ENCODE measurements at places on chromosomes 13 and 19.

DNA sequence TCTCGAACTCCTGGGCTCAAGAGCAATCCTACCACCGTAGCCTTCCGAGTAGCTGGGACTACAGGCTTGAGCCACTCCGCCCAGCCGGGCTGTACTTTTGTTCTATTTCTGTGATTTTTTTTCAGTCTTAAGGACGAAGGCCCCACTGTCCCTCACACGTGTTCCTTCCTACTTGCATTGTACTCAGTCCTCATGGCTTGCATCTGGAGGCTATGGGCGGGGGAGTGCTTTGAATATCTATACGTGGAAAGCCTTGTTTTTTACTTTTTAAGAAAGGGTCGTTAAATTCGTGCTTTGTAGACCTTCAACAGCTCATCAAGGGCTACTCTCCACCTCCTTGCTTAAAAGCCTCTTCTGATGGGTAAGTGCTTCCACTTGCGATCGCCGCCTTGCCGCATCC lies 36.8 kb downstream of the NLRP12 start:
- no peak for DNase-seq

DNA sequence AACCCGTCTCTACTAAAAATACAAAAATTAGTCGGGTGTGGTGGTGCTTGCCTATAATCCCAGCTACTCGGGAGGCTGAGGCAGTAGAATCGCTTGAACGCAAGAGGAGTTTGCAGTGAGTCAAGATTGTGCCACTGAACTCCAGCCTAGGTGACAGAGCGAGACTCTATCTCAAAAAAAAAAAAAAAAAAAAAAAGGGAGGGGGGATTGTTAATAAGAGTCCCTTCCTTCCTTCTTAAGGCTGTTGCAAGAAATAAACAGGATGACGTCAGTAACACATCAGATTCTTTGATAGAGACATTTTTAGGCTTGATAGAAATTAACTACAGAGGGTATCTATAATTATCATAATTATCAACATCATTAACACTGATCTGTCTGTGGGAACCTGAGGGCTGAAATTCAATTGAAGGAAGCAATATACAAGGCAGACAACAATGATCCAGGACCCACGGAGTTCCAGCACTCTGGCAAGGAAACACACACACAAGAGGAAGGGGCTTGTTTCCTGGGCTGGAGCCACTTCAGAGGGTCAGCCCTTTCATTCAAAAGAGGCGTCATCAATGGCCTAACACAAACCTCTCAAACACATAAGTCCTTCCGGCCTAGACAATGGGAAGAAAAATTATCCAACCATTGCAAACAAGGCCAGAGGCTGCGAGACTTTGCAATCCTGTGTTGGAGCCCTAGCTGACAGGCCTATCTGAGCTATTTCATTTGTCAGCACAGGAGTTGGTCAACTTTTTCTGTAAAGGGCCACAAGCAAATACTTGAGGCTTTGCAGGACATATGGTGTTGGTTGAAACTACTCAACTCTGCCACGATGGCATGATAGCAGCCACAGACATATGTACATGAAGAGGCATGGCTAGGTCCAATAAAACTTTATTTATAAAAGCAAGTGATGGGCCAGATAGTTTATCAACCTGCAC lies 105.2 kb downstream of the INSR start:
- no peak for DNase-seq

DNA sequence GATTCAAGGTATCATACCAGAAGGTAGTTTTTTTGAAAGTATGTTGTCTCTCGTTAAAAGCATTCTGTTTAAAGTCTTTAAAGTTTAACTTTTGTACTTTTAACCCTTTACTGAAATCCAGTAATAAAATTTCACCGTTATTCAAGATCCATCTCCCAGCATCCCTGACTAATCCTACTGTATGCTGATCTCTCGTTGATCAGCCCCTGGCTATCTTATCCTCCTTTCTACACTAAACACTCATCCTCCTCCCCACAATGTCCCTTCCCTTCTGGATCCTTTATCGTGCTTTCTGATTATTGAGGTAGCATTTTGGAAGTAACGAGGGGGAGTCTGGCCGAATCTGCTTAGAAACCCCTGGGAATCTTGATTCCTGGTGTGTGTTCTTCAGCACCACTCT lies 1.3 kb downstream of the TPP2 start:
- no peak for DNase-seq

- DNase-seq = no peak
Measured at GRCh38 chr13:26888632-26889031, 128.0 kb upstream of the GPR12 start.

- DNase-seq = no peak
Measured at GRCh38 chr13:44796597-44797490, 192.4 kb downstream of the NUFIP1 start.

- peak; percentile 86 for DNase-seq
Measured at GRCh38 chr19:17496337-17496997, 15.0 kb upstream of the PGLS start.

GRCh38 chr13:50188696-50189095 lies 173.5 kb downstream of the KCNRG start:
- DNase-seq = no peak

GRCh38 chr13:98766697-98767096 lies 14.2 kb upstream of the SLC15A1 start:
- no peak for DNase-seq

DNA sequence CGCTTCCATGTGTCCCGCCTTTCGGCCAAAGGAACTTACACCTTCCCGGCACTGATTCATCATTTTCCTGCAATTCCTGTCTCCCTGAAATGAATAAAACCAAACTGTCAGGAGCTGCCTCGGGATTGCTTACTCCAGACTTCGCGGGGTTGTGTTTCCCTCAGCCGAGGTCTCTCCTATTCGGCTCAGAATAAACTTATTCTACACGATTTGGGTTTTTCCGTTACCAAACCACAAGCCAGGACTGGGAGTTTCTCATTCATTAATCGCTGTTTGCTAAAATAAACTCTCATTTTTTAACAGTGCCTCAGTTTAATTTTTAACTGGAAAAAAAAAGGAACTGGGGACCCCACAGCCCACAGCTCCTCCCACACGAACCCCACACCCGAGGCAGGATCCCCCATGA lies 667 bp downstream of the ZNF878 start:
- DNase-seq = no peak

DNA sequence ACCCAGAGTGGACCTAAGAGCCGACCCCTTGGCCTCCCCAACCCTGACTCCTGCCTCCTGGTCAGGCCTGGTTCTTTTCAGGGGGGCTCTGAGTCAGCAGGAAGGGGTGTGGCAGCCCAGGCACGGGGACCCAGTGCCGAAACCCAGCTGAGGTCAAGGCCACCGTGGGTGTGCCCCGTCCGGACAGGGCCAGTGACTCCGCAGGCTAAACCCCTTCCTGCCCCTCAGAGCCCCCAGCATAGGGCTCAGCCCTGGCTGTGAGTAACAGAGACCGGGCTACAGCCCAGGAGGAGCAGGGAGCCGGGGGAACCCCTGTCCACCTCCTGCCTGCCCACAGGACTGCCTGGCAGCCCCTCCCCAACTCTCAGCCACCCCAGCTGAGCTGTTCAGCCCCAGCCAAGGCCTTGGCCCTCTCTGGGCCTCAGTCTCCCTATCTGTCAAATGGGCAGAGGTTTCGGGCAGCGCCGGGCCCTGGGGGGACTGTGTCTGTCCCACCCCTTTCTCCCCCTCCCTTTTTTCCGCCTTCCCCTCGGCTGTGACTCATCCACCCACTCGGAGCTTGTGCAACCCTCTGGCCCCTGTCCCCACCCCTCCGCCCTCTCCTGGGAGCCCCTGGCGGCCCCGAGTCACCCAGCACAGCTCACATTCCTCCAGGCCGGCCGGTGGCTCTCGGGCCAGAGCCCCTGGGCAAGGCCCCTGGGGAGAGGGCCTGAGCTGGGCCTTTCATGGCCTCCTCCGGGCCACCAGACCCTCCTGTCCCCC lies 8.6 kb downstream of the ZBTB7A start:
- DNase-seq = peak; percentile 80

GRCh38 chr13:82867284-82867683 lies 1015.0 kb downstream of the SLITRK1 start:
- no peak for DNase-seq

DNA sequence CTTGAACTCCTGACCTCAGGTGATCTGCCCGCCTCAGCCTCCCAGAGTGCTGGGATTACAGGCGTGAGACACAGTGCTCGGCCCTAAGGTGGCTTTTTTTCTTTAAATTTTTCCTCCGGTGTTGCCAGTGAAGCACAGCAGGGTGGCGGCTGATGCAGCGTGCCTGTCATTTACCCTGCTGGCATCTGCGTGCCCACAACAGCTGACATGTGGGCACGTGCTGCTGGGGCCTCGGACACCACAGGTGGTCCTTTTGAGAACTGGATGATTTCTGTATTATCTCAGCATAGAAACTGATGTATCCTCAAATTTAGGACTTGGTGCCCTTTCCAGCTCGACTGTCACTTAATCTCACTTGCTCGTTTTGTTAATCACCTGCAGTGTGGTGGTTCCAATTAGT lies 31.2 kb upstream of the TEX29 start:
- no peak for DNase-seq

GRCh38 chr13:111845621-111846351 lies 221.2 kb upstream of the SOX1 start:
- DNase-seq = no peak

GRCh38 chr13:21069561-21070004 lies 8.2 kb upstream of the LATS2 start:
- no peak for DNase-seq

- peak; percentile 69 for DNase-seq
Measured at GRCh38 chr19:1028062-1028926, 1.9 kb downstream of the CNN2 start.

GRCh38 chr13:78152415-78152814 lies 233.8 kb upstream of the EDNRB start:
- DNase-seq = no peak

- DNase-seq = no peak
Measured at GRCh38 chr13:75796825-75797224, 160.7 kb downstream of the LMO7 start.

DNA sequence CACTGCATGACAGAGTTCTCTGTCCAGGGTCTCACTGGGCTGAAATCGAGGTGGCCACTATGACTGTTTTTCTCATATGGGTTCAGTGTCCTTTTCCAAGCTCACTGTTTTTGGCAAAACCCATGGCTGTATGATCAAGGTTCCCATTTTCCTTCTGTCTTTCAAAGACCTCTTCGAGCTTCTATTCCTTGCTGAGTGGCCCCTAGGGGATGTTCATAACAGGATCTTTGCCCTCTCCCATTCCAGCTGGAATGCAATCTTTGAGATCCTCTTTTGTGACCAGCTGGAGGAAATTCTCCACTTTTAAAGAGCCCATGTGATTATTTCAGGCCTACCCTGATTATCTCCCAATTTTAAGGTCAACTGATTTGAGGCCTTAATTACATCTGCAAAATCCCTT lies 572.5 kb upstream of the SLC10A2 start:
- no peak for DNase-seq

GRCh38 chr19:33263325-33264023 lies 37.8 kb upstream of the SLC7A10 start:
- DNase-seq = no peak

GRCh38 chr13:110561344-110562035 lies at the start of gene RAB20:
Gene RAB20 (minus strand): TSS chr13:110561722. CDS start chr13:110561519, 203 bp downstream.
- DNase-seq = peak; percentile 70

- no peak for DNase-seq
Measured at GRCh38 chr19:13866463-13867046, 10.4 kb upstream of the NANOS3 start.

- no peak for DNase-seq
Measured at GRCh38 chr13:98428256-98428966, 148.5 kb downstream of the STK24 start.

DNA sequence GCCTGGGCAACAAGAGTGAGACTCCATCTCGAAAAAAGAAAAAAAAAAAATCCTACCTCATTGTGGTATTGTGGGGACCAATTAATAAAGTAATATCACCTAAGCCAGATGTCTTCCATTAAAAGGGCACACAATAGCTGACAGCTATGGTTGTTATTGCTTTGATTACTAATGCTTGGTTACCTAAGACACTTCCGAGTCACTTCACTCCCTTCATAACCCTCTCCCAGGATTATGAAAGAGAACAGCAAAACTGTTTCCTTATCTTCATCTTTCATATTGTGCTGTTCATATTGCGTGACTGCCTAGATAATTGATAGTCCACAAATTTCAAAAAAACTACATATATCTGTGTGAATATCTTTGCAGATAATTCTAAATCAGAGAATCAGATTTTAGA lies 10.3 kb upstream of the HSPH1 start:
- DNase-seq = no peak

GRCh38 chr13:111153977-111154332 lies 38.8 kb downstream of the ARHGEF7 start:
- no peak for DNase-seq

DNA sequence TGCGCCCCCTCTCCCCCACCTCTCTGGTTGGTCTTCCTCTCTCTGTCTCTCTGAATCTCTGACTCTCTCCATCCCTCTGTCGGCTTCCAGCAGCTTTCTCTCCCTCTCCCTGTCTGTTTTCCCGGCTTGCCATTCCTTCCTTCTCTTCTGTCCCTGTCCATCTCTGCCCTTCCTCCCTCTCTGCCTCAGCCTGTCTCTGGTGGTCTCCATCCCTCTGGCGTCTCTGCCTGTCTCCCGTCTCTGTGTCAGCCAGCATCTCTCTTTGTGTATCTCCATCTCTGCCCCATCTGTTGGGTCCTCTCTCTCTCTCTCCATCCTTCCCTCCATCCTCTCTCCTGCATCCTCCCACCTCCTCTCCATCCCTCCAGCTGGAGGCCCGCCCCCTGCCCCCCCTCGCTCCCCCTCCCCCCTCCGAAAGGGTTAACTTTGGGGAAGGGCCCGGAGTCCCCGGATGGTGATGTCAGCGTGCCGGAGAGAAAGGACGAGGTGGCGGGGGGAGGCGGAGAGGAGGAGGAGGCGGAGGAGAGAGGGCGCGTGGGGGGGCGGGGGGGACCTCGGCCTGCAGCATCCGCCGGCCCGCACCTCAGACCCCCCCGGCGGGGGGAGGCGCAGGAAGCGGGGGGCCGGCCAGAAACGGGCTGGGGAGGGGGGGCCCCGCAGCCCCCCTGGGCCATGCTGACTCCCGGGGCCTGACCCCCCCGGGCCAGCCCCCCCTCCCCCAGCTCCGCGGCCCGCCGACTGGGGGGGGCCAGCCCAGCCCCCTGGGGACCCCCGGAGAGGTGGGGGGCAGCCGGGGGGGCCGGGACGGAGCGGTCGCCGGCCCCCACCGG lies at the start of gene BRSK1:
TSS of gene BRSK1 (plus strand) at position 450 of the 830 bp plus-strand sequence. CDS start 446 bp downstream, outside the sequence.
- peak; percentile 64 for DNase-seq

DNA sequence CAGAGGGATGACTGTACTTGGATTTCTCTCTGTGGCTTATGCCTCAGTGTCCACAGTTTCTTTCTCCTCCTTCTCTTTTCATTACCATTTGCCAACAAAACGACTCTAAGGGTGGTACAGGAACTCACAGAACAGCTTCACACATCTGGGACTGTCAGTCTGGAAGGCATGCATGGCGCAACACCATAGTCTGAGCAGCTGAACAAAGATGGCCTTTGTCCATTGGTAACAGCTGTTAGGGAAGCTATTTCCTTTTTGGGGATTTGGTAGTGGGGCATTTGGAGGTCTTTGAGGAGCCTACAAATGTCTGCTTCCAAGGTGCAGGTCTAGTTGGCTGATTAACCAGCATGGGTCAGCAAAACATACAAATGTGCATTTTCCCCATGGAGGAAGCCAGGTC lies 81.4 kb upstream of the PCDH8 start:
- no peak for DNase-seq

GRCh38 chr19:30263830-30264381 lies 108.3 kb upstream of the ZNF536 start:
- no peak for DNase-seq
